Sigmoid colon (tissue), 7 donors: ENCODE measurements at places on chromosomes 1 and 21. TPM values are rescaled to one million over a fixed set of nuclear protein-coding genes. Genes with fewer than 3 reads are reported as not detected.

The LCE5A gene
- total RNA-seq, result not detected

DNA sequence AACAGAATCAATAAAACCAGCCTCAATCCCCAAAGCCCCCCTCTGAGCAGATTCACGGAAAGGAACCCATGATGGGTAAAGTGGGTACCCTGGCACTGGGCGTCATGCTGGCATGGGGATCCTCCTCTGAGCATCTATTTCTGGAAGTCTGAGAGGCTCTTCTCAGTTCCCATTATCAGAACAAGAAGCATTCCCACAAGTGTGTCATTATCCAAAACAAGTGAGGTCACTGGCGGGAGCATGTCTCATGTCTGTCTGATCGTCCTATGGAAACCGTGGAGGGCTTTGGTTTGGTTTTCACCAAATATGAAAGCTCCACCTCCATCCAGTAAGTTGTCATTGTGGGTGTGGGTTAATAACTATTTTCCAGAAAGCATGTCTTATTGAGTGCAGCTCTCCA is 70.7 kb downstream of the PGM1 start:
- no peaks in the 10 kb centered on the region for H3K36me3 ChIP-seq
- DNase-seq, result no peak
- no peak overlapping the region for H3K4me3 ChIP-seq
- H3K27me3 ChIP-seq, result no peaks in the 10 kb centered on the region
- no peaks in the 10 kb centered on the region for H3K4me1 ChIP-seq

The SPRR2F gene
- total RNA-seq, result not detected

The PLPPR4 gene
- total RNA-seq, result 0.49 TPM
